Activated naive CD8-positive, alpha-beta T cell treated with anti-CD3 and anti-CD28 coated beads, Interleukin-2, amount 50 U/mL, for 24 hours (primary cell): ENCODE measurements at places on chromosomes 7 and 10.

GRCh38 chr10:13971601-13972475 is 358.9 kb downstream of the FRMD4A start:
- DNase-seq, result no peak

DNA sequence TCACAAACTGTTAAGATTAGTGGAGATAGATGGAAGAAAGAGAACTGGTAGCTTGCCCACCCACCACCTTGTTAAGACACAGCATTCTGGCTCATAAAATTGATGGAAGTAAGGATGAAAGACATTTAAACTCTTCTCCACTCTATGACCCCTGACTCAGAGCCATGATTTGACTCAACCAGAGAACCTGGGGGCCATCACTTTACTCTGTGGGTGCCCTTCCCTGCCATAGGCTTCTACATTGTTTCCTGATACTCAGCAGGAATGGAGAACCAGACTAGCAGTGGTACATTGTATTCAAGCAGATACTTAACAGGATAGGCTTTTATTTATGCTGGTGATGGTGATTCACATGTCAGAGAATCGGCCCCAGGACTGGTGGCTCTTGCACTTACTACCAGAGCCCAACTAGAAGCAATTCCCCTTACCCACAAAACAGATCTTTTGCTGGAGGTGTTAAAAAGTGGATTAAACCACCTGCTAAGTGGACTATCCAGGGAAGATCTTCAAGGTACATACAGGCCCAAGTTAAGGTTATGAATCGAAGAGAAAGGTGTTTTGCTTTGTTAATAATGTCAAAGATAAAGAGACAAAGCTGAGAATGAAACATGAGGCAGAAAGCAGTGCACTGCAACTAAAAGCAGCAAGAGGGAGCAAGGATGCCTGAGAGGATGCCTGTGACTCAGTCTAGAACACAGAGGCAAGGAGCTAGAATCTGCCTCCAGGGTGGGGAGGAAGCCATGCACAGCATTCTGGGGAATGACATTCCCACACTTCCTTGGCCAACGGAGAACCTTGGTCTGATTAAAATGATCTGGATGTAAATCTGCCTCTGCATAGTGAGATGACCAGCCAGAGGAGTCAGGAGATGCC is 36.0 kb upstream of the GLI3 start:
- DNase-seq, result no peak

DNA sequence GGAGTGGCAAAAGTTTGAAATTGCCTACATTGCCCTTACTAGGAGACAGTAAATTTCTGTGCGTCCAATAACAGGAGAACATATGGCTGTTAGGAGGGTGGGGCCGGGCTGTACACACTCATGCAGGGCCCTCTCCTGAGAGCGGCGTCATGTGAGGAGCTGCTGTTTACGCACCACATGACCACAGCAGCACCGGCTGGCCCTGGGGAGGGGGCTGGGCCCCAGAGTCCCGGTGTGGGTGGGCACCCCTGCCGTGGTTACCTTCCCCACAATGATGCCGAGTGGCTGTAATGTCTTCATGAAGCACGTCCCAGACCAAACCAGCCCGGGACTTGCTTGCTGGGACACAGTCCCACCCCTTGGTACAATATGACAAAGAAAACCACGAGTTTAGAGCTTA is 308.7 kb downstream of the DNAJB6 start:
- DNase-seq, result no peak

DNA sequence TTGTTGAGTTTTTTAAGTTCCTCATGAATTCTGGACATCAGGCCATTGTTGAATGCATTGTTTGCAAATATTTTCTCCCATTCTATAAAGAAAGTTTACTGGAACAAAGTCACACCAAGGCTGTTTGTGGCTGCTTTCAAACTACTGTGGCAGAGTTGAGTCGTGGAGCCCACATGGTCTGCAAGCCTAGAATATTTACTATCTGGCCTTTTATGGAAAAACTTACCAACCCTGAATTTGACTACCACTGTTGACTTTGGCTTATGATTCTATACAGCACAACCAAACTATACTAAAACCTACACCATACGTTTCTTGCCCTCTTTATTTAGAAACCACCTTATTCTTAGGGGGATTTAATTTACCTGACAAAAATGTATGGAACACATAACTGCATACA is 239.1 kb downstream of the KCNMA1 start:
- no peak for DNase-seq

DNA sequence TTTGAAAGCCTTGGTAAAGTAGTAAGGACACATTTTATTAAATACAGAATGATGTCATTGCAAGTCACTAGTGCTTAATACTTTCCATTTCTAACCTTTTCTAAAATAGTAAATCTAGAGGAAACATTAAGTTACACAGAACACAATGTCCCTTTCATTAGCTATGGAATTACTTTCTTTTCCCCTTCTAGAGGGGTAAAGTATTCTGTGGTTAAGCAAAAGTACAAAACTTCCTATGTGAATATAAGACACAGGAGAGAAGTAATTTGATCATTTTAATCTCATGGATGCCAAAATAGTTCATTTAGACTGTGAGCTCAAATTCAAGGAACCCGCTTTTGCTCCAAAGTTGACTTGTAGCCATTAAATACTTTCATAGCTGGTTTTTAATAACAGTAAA is 49.8 kb downstream of the SEMA3E start:
- DNase-seq, result no peak

DNA sequence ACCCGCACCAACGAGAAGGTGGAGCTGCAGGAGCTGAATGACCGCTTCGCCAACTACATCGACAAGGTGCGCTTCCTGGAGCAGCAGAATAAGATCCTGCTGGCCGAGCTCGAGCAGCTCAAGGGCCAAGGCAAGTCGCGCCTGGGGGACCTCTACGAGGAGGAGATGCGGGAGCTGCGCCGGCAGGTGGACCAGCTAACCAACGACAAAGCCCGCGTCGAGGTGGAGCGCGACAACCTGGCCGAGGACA is 1.6 kb downstream of the VIM start:
- no peak for DNase-seq

DNA sequence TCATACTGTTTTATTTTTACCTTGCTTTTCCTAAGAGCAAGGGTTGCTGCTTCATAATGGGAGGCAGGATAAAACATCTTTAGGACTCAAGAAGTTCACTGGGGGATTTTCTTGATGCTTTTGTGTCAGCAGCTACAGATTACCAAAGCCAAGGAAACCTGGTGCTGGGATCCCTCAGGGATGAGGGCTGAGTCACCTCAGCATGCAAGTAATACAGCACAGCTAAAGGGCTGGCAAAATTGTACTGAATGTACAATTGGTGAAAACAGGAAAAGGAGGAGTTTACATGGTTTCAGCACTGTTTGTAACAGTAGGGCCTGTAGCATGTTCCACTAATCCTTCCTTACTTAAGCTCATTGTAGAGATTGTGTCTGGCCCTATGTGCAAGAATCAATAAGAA is 1056.8 kb downstream of the SORCS1 start:
- no peak for DNase-seq

DNA sequence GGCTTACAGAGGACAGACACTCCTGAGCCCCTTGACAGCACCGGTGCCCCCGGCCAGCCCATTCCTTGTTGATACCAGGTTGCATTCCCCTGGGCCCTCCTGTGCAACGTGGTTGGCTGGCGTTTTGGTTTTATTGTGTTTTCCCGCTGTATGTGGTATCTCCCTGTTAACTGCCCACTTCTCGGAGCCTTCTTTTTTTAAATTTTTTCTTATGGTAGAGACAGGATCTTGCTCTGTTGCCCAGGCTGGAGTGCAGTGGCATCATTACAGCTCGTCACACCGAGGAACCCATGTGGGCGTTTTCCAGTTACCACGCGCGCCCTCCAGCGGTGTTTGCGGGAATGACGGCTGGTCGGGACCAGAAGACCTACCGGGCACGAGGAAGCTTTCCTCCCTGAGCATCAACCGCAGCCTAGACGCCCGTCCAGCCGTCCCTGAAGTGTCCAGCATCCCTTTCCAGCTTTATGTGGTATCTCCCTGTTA is 16.9 kb upstream of the ZFAND2A start:
- DNase-seq, result peak; percentile 89

DNA sequence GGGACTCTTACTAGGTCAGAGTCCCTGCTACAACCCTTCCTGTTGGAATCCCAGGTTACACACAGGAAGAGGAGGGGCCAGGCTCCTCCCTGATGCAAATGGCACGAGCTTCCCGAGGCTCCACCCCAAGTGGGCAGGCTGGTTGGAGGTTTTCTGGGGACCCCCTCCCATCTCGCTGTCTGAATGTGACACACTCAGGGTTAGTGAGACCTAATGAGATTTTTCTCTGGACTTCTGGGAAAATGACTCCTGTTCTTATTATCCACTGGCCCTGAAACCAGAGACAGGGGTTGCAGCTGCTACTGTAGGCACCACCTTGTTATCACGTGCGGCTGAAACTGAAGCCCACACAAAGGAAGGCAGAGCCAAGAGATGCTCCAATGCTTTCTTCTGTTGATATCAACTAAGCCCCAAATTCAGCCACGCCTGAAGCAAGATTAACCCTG is 103.3 kb downstream of the FAM107B start:
- no peak for DNase-seq

DNA sequence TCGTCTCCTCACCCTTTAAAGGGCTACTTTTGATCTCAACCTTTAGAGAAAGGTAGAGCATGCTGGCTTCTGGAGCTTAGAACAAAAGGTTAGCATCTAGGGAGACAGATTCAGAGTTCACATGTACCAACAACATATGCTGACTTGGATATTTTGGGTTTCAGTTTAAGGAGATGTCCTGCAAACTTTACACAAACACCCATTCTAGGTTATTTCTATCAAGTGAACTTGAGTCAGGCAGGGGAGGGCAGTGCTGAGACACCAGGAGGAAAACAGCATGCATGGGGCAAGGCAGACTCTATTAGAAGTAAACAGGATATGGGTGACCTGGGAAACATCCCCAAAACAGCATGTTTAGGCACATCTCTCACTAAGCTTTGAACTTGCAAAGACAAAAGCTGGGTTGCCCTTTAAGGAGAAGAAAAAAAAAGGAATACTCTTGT is 43.8 kb downstream of the ARL4A start:
- no peak for DNase-seq

GRCh38 chr7:84948634-84949033 is 238.2 kb downstream of the SEMA3D start:
- no peak for DNase-seq

- DNase-seq, result no peak
These were observed 89.4 kb downstream of the INPP5A start for GRCh38 chr10:132626761-132627665.

DNA sequence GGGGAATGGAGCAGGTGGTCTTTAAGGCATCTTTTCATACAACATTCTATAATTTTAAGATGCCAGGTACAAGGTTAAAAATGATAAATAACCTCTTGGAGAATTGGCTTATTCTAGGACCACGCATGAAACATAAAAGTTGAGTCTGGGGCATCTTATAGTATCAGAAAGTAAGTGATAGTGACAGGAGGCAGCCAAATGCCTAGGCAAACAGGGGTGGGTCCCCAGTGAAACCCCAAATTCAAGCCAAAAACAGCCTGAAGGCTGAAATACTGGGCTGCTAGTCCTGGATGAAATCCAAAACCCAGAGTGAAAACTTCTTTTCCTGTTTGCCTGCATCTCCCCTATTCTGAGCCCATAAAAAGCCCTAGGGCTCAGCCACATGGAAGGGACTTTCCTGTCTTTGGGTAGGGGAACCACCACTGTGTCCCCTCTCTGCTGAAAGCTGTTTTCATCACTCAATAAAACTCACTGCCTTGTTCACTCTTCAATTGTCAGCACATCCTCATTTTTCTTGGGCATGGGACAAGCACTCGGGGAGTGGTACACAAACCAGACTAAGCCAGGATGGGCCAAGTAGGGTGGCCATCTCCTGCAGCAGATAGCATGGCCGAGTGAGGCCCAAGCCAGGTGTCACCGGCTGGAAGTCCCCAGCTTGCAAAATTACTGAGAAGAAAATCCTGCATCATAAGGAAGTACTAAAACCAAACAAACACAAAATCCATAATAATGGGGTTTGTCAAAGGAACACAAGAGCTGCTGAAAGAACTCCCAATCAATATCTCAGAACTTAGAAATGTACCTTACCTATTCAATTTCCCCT is 241.6 kb upstream of the GALNT17 start:
- no peak for DNase-seq

DNA sequence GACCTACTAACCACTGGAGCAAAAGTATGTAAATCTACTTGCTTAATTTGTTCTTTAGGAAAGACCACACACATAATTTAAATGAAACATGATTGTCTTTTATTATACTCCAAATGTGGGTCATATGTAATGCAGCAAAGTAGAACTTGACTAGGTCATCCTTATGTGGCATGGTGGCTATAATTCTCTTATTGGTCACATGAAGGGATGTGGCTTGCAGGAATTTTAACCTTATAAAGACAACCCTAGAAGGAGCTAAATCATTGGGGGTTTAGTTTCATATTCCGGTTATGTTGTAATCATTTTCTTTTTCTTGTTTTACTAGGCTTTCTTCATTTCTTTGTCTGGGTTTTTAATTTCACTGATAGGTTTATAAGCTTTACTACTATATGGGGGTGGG is 93.9 kb downstream of the SEPTIN7 start:
- DNase-seq, result no peak

- DNase-seq, result no peak
These were observed 9.0 kb downstream of the SORCS3 start for GRCh38 chr10:104650072-104650471.

DNA sequence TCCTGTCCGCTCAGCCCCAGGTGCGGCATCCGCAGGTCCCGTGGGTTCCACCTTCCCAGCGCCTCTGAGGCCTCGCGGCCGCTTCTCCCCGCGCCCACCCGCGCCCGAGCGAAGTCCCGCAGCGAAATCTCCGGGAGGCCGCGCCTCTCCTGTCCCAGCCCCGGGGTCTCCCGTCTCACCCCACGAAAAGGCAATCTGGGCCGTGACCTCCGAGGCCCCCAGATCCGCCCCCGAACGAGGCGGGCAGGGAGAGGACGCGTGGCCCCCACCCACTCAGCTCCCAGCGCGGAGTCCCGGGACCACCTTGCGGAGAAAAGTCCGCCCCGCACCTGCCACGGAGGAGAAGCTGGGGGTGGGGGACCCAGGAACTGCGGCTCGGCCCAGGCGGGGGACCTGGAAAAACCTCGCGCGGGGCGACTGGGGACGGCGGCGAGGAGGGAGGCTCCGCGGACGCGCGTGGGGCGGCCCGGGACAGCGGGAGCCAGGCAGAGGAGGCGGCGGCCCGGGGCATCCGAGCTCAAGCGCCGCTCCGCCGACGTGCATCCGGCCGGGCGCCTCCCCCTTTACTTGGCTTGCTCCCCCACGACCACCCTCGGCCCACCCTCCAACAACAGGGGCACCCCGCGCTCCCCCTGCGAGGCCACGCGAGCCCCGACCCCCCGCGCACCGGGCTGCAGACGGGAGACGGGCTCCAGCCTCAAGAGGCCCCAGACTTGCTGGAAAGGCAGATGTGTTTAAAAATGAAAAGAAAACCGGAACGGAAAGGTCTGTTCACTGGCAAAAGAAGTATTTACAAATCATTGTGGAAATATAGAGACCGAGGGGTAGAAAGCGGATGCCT is 33.0 kb upstream of the RNF32 start:
- no peak for DNase-seq

GRCh38 chr10:71309919-71310318 is 9.1 kb upstream of the SLC29A3 start:
- DNase-seq, result no peak
